ENCODE measurements at places on chromosomes 7 and 10.

DNA sequence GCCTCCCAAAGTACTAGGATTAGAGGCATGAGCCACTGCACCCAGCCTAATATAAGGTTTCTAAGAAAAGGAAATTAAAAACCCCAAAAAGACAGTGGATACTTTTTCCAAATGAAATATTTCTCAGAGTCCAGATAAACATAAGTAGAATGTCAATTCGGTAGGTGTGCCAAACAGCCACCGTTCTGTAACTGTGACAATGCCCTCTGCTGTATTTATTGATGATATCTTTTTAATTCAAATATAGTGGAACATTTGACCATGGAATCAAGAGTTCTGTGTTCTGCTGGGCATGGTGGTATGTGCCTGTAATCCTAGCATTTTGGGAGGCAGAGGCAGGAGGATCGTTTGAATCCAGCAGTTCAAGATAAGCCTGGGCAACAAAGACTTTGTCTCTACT lies 28.8 kb upstream of the ZRANB1 start:
- no peak for DNase-seq

DNA sequence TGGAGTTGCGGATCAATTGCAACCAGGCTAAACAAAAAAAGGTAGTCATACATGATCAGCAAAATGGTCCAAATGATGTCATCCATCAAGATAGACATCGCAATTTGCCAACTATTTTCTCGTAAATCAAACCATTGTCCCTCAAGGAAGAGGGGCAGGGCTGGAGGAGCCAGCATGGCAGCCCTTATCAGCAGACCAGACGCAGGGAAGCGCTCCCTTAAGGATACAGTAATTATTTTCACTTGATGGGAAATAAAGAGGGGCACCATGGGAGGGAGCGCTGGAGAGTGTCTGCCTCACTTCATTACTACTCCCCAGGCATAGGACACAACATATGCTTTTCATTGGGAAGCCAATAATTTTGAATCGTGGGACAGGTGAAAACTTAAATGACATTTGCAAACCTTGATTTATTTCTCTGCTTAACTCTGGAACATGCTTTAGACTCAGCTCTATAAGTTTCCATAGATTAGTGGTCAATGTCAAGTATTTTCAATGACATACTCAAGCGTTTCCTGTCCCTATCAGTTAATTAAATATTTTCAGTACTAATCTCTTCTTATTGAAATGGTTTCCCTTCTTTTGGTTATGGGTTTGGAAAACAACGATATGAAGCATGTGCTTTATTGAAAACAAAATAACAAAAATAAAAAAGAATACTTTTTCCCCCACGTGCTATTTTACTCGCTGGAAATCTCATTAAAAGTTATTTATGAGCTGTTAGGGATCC lies 202.4 kb upstream of the HABP2 start:
- no peak for DNase-seq

DNA sequence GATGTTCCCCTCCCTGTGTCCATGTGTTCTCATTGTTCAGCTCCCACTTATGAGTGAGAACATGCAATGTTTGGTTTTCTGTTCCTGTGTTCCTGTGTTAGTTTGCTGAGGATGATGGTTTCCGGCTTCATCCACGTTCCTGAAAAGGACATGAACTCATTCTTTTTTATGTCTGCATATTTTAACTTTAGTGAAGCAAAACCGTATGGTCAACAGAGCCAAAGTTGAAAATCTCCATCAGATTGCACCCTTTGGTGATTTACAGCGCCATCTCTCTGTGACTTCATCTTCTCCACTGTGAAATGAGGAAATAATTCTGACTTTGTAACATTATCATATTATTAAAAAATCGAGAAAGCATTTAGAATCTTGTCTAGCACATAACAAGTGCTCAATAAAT lies 132.3 kb upstream of the PLXDC2 start:
- DNase-seq = no peak

GRCh38 chr7:80843018-80843677 lies 75.7 kb downstream of the SEMA3C start:
- no peak for DNase-seq

DNA sequence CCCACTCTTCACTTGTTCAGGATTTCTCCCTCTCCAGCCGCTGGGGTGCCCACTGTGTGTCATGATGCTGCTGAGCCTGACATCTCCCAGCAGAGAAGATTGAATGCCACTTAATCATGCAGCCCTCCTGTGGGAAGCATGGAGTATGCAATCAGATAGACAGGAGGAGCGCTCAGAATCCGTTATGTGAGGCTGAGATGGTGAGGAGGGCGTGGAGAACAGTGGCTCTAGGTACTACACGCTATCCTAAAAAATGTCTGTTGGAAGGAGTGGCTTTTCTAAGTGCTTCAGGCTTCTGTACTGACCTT lies 334.3 kb downstream of the LRMDA start:
- DNase-seq = no peak

- no peak for DNase-seq
Observed at GRCh38 chr7:542713-543500, 23.3 kb upstream of the PDGFA start.

DNA sequence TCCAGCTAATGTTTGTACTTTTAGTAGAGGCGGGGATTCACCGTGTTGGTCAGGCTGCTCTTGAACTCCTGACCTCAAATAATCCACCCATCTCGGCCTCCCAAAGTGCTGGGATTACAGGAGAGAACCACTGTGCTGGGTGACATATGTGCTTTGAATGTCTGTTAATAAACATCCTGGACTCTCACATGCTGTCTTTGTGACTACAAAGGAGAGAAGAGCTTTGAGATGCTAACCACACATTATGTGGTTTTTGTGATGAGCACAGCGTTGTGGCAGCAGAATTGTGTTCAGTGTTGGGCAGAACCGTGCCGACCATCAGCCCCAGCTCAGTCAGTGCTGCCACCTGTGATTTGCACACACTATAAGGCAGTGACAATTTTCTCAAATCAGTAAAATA lies 500.1 kb upstream of the KLF6 start:
- no peak for DNase-seq
